ENCODE measurements at places on chromosomes 3 and 15. TPM values are rescaled to one million over a fixed set of nuclear protein-coding genes. Genes with fewer than 3 reads are reported as not detected.

The CCR5 gene
- not detected for total RNA-seq

The STARD9 gene
- total RNA-seq, result 25.8 TPM

The ATRIP gene
- 4.7 TPM for total RNA-seq

The STAC gene
- 14.3 TPM for total RNA-seq

The C15orf39 gene
- 11.5 TPM for total RNA-seq

The SLC12A1 gene
- not detected for total RNA-seq

The CCDC39 gene
- total RNA-seq, result not detected

The SLC22A14 gene
- total RNA-seq, result 0.49 TPM

The TRH gene
- not detected for total RNA-seq

The GOLGA8G gene
- total RNA-seq, result under 0.01 TPM

The CPN2 gene
- not detected for total RNA-seq

The HRG gene
- total RNA-seq, result not detected

The DNAH12 gene
- total RNA-seq, result under 0.01 TPM

The CHDH gene
- 1.6 TPM for total RNA-seq

The BAHD1 gene
- 13.7 TPM for total RNA-seq

The CCDC32 gene
- 21.3 TPM for total RNA-seq

The CHRFAM7A gene
- 2.2 TPM for total RNA-seq

The ROPN1B gene
- not detected for total RNA-seq

The SLC35G2 gene
- 9.8 TPM for total RNA-seq

The CIDEC gene
- not detected for total RNA-seq

The RBM6 gene
- 54.0 TPM for total RNA-seq

The PRSS50 gene
- total RNA-seq, result not detected

The TMOD2 gene
- total RNA-seq, result 11.0 TPM

The BBX gene
- total RNA-seq, result 66.5 TPM

The PTX3 gene
- total RNA-seq, result 515 TPM

The RPP25 gene
- total RNA-seq, result 9.9 TPM

The THSD4 gene
- 52.7 TPM for total RNA-seq

The GREM1 gene
- total RNA-seq, result 1,377 TPM

The TMCO5A gene
- total RNA-seq, result not detected

The CCR3 gene
- not detected for total RNA-seq

The ACKR2 gene
- not detected for total RNA-seq

The LRTM1 gene
- 0.49 TPM for total RNA-seq

The C2CD4B gene
- not detected for total RNA-seq

The CLDND1 gene
- total RNA-seq, result 91.2 TPM

The NGRN gene
- 72.7 TPM for total RNA-seq

The SOX2 gene
- total RNA-seq, result 6.3 TPM

The FAM174B gene
- total RNA-seq, result 5.2 TPM

The GOLGA8J gene
- total RNA-seq, result not detected
